ENCODE measurements at places on chromosomes 16 and 17.

GRCh38 chr17:77281904-77282367 is 141.2 kb downstream of the SEC14L1 start:
- DNase-seq: no peak

- DNase-seq: no peak
These were observed at the start of gene LHX1 for GRCh38 chr17:36937001-36937958. LHX1 (plus strand) TSS chr17:36937475; CDS start chr17:36938198, 723 bp downstream.

DNA sequence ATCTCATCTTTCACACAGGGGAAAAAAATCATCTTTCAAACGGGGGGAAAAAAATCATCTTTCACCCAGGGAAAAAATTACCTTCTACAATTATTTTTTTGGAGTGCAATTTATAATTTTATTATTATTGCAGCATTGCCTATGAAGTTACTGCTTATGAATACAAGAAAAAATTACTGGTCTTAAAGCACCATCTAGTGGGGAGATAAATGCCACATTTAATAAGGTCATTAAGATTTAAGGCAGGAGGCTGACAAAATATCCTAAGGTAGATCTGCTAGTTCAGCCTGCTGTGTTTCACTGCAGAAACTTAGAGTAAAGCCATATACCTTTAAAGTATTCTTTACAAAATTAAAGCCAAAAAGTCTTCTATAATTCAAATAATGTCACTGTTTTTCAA is 13.7 kb downstream of the SHCBP1 start:
- no peak for DNase-seq

GRCh38 chr16:46729326-46729995 is 18.7 kb downstream of the MYLK3 start:
- no peak for DNase-seq

DNA sequence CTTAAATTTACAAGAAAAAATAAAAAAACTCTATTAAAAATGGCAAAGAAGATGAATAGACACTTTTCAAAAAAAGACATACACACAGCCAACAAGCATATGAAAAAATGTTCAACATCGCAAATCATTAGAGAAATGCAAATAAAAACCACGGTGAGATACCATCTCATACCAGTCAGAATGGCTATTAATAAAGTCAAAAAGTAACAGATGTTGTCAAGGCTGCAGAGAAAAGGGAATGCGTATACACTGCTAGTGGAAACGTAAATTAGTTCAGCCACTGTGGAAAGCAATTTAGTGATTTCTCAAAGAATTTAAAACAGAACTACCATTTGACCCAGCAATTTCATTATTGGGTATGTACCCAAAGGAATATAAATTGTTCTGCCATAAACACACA is 31.4 kb downstream of the CAPNS2 start:
- no peak for DNase-seq

- no peak for DNase-seq
These were observed 150.4 kb downstream of the WWOX start for GRCh38 chr16:78249832-78250231.

DNA sequence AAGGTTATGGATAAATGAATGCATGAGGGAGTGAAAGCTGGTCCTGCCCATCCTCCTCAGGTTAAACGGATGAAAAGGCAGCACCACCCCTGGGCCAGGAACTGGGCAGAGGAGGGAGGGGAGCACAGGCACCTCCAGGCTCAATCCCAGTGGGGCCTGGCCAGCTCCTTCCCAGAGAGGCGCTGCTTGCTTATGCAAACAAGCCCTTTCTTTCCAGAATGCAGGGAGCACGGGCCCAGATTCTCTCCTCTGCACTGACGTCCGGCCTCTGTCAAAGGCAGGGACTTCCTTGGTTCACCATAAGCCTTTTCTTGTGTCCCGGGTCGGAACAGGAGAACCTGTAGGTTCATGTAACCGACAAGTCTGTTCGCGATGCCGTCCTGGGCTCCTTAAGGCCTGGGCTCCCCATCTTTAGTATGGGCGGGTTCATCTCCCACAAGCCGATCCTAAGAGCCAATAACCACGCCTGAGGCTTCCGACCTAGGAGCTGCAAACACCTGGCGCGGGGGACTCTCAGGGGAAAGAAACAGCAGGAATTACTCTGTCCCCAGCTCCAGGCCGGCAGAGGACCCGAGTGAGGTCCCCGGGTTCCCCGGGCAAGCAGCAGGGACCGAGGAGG is 16.3 kb downstream of the ENPP7 start:
- DNase-seq: no peak

DNA sequence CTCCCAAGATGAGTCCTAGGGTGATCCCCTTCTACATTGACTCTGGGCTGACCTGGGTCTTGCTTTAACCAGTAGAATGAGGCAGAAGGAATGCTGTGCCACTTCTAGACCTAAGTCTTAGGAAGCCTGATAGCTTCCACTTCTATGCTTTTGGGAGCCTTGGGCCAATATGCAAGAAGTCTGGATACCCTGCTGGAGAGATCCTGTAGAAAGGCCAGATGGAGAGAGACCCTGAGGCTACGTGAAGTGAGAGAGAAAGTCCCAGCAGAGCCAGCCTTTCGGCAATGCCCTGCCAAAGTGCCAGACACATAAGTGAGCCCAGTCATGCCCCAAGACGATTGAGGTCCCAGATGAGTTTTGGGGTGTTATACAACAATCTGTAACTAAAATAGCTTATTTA is 1.7 kb downstream of the KRT222 start:
- DNase-seq: no peak

DNA sequence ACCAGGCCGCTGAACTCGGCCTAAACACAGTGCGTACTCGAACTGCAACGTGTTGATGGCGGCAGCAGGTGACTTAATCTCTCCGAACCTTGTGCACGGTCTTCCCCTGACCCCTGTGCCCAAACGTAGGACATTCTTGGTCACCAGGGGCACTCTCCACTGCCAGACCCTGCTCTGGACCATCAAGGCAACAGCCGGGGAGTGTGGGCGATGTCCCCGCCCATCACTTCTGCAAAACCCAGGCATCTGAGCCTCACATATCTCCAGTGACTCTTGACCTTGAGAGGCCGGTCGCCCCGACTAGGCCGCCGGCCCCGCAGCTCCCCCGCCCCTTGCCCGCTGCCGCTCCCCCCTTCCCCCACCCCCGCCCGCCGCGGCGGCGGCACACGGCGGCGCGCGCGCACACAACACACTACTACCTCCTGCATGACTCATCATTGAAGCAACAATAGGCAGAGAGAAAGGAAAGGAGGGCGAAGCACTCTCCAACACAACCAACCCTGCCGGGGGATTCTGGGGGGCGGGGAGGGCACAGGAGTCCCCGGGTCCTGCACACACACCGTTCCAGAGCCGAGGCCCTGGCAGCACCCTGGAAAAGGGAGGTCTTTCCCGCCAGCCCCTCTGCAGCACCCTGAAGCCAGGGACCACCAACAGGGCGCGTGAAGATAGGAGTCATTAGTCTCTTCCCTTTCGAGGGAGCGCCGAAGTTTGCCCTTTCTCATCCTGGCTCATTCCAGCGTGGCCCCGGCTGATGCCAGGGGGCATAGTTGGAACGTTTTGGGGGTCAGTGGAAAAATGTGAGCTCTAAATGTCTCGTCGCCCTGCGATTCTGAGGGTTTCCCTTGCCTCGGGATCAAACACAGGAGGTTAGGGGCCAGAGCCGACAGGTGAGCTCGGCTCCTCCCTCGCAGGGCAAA is 1.9 kb downstream of the MNT start:
- peak; percentile 61 for DNase-seq

DNA sequence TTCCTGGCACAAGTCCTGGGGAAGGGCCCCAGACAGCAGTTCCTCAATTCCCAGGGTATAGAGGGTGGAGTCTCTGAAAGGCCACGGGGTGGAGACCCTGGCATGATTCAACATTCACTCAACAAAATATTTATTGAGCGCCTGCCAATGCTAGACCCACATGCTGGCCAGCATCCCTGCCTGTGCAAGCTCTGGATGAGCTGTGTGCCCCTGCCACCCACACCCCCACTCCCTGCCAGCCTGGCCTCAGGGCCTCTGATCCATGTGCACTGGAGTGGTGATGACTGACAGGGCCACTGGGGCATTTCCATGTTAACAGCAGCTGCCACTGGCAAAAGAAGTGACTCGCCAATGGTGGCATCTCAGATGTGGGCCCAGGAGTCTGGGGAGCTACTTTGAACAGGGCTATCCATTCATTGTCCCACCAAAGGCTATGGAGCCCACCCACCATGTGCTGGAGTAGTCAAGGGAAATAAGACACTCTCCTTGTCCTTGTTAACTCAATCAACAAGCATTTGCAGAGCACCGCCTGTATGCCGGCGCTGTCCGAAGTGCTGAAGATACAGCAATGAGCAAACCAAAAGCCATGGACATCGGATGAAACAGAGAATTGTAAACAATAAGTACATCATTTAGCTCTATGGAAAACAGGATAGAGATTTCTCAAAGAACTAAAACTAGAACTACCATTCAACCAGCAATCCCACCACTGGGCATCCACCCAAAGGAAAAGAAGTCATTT is 3.0 kb upstream of the PRSS22 start:
- DNase-seq: no peak

DNA sequence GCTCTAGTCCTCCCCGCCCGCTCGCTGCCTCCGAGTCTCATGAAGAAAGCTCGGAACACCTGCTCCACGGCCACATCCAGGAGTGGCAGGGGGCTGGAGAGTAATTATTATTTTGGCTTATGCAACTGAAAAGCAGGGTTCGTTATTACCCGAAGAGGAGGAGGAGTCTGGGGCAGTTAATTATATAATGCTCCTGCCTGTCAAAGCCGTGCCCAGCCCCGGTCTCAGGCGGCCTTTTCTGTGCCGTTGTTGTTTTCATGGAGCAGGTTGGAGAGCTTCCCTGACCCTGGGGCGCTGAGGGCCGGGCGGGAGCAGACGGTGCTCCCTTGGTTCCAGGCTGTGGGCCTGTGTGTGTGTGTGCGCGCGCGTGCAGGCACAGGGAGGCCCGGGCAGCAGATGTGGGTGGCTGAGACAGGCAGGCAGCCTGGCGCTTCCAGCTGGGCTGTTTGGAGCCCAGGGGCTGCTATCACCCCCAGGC is 2.4 kb downstream of the JPH3 start:
- DNase-seq: no peak

GRCh38 chr17:45326626-45327025 is 9.8 kb upstream of the MAP3K14 start:
- no peak for DNase-seq

- DNase-seq: peak; percentile 6
These were observed 648.5 kb upstream of the RBFOX1 start for GRCh38 chr16:6684076-6684673.

GRCh38 chr17:54863176-54863575 is 37.5 kb upstream of the TOM1L1 start:
- no peak for DNase-seq

GRCh38 chr16:49556249-49556605 is 182.6 kb downstream of the C16orf78 start:
- DNase-seq: no peak

DNA sequence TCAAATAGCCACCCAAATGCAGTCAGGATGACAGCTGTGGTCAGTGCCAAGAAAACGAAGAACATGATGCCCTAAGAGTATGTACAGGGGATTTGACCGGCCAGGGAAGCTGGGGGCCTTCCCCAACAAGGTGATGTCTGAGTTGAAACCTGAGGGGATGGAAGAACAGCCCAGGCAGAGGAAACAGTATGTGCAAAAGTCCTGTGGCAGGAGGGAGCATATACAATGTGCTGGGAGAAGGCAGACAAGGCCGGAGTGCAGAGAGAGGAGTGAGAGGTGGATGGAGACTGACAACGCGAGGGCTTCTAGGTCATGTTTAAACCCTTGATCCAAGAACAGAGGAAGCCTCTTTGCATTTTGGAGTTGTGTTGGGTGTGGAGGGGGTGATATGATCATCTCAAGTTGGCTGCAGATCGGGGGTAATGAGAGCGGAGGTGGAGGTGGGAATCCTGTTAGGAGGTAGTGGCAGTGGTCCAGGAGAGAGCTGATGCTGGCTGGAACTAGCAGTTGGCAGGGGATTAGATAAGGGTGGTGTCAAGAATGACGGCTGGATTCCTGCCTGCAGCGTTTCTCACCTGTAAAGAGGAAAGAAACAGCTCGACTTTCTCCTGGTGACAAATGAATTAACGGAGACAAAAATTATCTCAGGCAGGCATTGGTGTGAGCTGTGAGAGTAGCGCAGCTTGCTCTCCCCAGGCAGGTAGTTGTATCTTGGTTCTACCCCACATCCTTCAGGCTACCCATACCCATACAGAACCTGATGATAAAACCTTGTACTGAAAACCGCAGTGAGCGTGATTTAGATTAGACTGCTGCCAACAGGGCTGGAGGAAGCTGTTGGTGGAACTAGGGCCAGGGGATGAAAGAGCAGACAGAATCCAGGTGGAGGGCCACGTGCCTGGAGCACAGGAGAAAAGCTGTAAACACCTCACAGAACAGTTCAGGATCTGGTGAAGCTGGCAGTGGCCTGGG is 37.2 kb upstream of the NGFR start:
- no peak for DNase-seq

- no peak for DNase-seq
These were observed 17.2 kb downstream of the TMEM114 start for GRCh38 chr16:8572919-8573724.

GRCh38 chr17:13240851-13241250 is 223.0 kb upstream of the ELAC2 start:
- no peak for DNase-seq

GRCh38 chr17:32976131-32976530 is 15.5 kb upstream of the SPACA3 start:
- DNase-seq: no peak

- DNase-seq: no peak
These were observed 4.6 kb upstream of the EMP2 start for GRCh38 chr16:10584981-10585438.

GRCh38 chr16:88510091-88510994 is 57.3 kb downstream of the ZFPM1 start:
- DNase-seq: peak; percentile 87

- no peak for DNase-seq
These were observed 170.7 kb downstream of the SEC14L1 start for GRCh38 chr17:77311371-77311981.

DNA sequence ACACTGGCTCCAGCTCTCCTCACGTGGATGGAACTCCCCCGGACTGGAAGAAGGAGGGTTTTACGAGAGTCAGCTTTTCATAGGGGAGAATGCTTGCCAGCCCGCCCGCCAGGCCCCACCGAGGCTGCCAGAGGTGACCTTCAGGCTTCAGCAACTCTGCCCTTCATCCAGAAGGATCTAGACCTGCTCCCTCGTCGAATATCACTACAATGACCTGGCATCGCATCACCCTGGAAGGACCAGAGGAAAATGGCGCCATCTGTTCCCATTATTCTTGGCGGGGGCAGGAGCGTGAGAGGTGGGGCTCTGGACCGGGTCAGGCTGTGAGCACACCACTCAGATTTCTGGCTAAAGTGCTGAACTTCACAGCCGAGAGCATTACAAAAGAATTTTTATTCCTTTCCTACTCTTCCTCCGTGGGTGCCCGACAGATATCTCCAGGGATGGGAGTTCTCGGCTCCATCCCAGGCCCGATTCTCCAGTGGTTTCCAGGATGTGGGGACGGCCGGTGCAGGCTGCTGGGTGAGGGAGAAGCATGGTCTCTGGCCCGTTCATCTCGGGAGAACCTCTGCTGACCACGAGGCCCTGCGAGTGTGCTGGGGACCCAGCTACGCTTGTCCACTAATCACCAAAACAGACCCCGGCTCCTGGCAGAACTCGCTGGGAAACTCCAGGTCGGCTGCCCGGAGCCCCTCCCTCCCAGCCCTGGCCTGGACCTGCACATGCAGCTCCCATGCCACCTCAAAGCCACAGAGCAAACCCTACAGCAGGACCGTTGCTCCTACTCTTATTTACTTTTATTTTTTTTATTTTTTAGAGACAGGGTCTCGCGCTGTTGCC is 36.8 kb upstream of the ZNF469 start:
- DNase-seq: no peak

- DNase-seq: no peak
These were observed 761.6 kb upstream of the RBFOX1 start for GRCh38 chr16:6571044-6571443.

All from NCI-H2081 (cell line).